ENCODE measurements at places on chromosomes 6 and 20. TPM values are rescaled to one million over a fixed set of nuclear protein-coding genes. Genes with fewer than 3 reads are reported as not detected.

The TCP11 gene
- total RNA-seq: not detected

GRCh38 chr6:34806738-34807453 lies 15.0 kb downstream of the BLTP3A start:
- no peaks in the 10 kb centered on the region for H3K36me3 ChIP-seq
- no peak overlapping the region for H3K27ac ChIP-seq
- H3K4me1 ChIP-seq: no peaks in the 10 kb centered on the region
- DNase-seq: no peak
- H3K4me3 ChIP-seq: no peak overlapping the region

The PTPRT gene
- total RNA-seq: 2.0 TPM

GRCh38 chr20:57802765-57803507 lies 93.1 kb upstream of the PMEPA1 start:
- DNase-seq: no peak
- H3K27me3 ChIP-seq: no peaks in the 10 kb centered on the region
- no peaks in the 10 kb centered on the region for H3K36me3 ChIP-seq

DNA sequence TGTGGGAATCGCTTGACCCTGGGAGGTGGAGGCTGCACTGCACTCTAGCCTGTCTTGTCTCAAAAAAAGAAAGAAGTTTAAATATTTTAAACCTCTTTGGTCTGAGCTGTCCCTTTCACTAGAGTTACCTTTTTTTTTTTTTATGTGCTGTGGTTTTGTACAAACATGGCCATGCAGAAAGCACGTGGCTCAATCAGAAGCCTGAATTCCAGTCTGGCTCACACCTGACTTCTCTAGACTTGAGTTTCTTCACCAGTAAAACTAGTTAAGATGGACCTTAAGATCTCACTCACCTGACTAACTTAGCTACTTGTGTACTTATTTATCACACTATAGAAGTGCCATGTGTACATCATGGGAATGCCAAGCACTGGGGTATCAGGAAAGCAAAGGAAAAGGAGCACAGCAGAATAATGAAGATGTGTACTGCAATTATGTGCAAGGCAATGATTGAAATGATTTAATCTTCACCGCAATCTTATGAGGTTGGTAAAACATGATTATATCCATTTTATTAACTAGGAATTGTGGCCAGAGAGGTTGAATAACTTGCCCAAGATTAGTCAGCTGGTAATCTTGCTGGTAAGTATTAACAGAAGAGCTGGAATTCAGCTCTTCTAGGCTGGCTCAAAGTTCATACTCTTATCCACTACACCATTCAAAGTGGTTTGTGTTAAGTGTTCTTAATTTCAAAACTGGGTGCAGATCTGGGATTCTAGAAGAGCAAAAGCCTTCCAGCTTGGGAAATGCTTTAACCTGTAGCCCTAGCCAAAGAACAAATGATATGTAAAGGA lies 10.7 kb downstream of the HMGN3 start:
- no peaks in the 10 kb centered on the region for H3K36me3 ChIP-seq
- H3K4me1 ChIP-seq: no peaks in the 10 kb centered on the region
- no peak for DNase-seq
- H3K4me3 ChIP-seq: no peak overlapping the region
- H3K27me3 ChIP-seq: no peaks in the 10 kb centered on the region
- H3K27ac ChIP-seq: no peak overlapping the region

The MYO6 gene
- 23.6 TPM for total RNA-seq

The NSFL1C gene
- total RNA-seq: 65.4 TPM

The LY6G6C gene
- not detected for total RNA-seq

The SLC22A7 gene
- total RNA-seq: not detected

The PSMF1 gene
- 134 TPM for total RNA-seq

The ZBTB46 gene
- 50.4 TPM for total RNA-seq

The ADGRF4 gene
- not detected for total RNA-seq

DNA sequence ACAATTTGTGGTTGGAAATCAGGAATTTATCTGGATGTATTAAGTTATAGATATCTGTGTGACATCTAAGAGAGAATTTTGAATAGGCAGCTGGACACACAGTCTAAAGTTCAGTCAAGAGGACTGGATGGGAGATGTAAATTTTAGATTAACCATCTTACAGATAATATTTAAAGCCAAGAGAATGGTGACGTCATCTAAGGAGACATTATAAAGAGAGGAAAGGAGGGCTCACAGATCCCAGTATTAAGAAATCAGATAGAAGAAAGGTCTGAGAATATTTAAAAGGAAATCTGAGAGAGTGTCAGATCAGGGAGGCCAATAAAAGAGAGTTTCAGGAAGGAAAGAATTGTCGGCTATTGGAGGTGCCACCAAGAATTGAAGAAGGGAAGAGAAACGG lies 9.4 kb downstream of the COL19A1 start:
- H3K36me3 ChIP-seq: no peaks in the 10 kb centered on the region
- no peak overlapping the region for H3K27ac ChIP-seq
- H3K27me3 ChIP-seq: no peaks in the 10 kb centered on the region
- H3K4me3 ChIP-seq: no peak overlapping the region
- no peak for DNase-seq

DNA sequence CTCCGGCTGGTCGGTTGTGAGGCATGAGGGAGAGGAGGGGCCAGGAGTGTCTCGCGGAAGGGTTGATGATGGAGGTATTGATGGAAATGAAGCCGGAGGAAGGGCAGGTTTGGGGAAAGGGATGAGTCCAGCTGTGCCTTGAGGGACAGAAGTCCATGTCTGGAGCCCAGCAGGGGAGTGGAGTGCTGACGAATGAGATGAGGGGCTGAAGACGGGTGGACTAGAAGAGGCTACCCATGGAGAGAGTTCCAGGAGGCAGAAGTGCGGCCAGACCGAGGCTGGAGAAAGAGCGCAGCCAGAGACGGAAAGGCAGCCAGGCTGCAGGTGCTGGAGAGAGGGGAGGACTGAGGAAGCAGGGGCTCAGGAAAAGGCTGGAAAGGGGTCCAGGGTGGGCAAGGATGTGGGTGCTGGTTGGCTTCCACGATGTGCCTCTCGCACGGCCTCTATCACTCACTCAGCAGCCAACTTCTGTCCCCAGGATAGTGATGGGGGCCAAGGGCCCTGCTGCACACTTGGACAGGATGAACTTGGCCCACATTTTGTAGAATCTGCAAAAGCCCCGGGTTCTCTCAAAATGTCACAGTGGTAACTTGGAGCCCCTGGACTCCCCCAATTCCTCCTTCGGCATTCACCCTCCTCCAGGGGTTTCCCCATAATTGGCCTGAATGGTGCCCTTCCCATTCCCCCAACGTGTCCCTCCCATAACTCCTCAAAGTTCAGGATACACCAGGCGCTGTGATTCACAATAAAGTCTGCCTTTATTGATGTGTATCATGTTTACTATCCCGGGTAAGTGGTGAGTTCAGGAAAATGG lies 627 bp upstream of the EIF6 start:
- peaks cover 5% of the 10 kb centered on the region for H3K36me3 ChIP-seq
- no peaks in the 10 kb centered on the region for H3K27me3 ChIP-seq

DNA sequence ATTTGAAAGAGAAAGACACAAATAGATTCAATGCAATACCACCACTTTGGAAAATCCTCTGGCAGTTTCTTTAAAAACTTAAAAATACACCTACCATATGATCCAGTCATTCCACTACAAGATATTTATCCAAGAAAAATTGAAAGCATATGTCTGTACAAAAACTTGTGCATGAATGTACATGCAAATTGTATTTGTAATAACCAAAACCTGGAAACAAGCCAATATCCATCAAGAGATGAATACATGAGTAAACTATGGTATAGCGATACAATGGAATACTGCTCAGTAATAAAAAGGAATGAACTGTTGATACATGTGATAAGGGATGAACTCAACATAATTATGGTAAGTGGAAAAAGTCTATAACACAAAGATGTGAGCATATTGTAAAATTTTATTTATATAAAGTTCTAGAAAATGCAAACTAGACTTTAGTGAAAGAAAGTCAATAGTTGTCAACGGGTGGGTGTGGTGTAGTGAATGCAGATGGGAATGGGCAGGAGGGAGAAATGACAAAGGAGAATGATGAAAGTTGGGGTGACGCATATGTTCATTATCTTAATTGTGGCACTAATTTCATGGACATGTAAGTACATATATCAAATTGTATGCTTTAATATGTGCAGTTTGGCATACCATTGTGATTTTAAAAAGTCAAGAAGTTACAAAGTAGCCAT lies 347.5 kb downstream of the SAMD5 start:
- no peaks in the 10 kb centered on the region for H3K36me3 ChIP-seq
- no peak overlapping the region for H3K27ac ChIP-seq
- no peak for DNase-seq

The ARFGEF3 gene
- 1.8 TPM for total RNA-seq

- H3K27ac ChIP-seq: no peak overlapping the region
- no peaks in the 10 kb centered on the region for H3K27me3 ChIP-seq
- H3K4me1 ChIP-seq: peaks cover 12% of the 10 kb centered on the region
- no peak for DNase-seq
- H3K4me3 ChIP-seq: no peak overlapping the region
These were observed 283.1 kb downstream of the UTRN start for GRCh38 chr6:144568241-144568640.

DNA sequence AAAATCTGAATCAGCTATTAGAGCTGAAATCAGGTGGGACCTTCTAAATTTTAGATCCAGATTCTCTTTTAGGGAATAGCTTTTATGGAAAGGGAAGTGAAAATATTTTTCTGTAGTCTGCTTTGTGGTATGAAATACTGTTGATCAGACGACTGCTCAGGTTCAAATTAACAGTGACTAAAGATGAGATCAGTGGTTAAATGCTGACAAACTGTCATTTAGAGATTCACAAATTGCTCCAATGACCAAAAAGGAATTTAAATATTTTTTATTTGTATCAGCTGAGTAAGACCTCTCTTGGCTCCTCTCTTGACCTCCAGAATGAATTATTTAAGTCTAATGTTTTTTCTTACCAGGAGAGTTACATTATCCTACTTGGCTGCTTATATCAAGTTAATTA lies 77.3 kb downstream of the KCNQ5 start:
- H3K27me3 ChIP-seq: no peaks in the 10 kb centered on the region
- DNase-seq: no peak
- no peak overlapping the region for H3K4me3 ChIP-seq
- no peak overlapping the region for H3K27ac ChIP-seq
- no peaks in the 10 kb centered on the region for H3K36me3 ChIP-seq

The TNXB gene
- 84.2 TPM for total RNA-seq

The KIF6 gene
- 0.75 TPM for total RNA-seq

- no peaks in the 10 kb centered on the region for H3K36me3 ChIP-seq
- no peak overlapping the region for H3K4me3 ChIP-seq
- peaks cover 1% of the 10 kb centered on the region for H3K27me3 ChIP-seq
- H3K4me1 ChIP-seq: no peaks in the 10 kb centered on the region
- DNase-seq: no peak
- no peak overlapping the region for H3K27ac ChIP-seq
These were observed 49.2 kb downstream of the IL20RA start for GRCh38 chr6:136995521-136995920.

The EEF1A1 gene
- 7,486 TPM for total RNA-seq

- peak overlapping the region; percentile 87 for H3K27ac ChIP-seq
- H3K27me3 ChIP-seq: no peaks in the 10 kb centered on the region
- no peaks in the 10 kb centered on the region for H3K36me3 ChIP-seq
- peak; percentile 87 for DNase-seq
- H3K4me3 ChIP-seq: no peak overlapping the region
These were observed 45.1 kb downstream of the NOL4L start for GRCh38 chr20:32539817-32540675.

DNA sequence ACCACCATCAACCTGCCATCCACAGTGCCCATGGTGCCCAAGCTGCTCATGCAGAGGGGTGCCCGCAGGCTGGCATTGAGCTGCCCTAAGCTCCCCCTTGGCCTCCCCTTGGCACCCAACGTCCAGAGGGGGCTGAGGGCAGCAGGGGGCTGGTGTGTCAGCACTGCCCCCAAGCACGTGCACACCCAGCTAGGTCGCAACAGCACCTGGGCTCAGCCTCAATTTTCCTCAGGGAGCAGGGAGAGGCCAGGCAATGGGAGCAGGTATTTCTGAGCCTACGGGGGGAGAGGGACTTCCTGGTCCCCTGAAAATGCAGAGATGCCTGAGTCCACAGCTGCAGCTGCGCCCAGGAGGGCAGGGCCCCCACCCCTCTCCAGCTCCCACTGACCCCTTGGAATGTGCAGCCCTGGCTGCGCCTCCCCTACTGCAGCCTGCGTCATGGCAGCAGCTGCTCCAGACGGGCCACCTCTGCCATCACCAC lies 204.2 kb downstream of the ANKRD60 start:
- no peaks in the 10 kb centered on the region for H3K4me1 ChIP-seq
- peak; percentile 64 for DNase-seq
- H3K27me3 ChIP-seq: peaks cover 7% of the 10 kb centered on the region

The SPATA25 gene
- 2.2 TPM for total RNA-seq

DNA sequence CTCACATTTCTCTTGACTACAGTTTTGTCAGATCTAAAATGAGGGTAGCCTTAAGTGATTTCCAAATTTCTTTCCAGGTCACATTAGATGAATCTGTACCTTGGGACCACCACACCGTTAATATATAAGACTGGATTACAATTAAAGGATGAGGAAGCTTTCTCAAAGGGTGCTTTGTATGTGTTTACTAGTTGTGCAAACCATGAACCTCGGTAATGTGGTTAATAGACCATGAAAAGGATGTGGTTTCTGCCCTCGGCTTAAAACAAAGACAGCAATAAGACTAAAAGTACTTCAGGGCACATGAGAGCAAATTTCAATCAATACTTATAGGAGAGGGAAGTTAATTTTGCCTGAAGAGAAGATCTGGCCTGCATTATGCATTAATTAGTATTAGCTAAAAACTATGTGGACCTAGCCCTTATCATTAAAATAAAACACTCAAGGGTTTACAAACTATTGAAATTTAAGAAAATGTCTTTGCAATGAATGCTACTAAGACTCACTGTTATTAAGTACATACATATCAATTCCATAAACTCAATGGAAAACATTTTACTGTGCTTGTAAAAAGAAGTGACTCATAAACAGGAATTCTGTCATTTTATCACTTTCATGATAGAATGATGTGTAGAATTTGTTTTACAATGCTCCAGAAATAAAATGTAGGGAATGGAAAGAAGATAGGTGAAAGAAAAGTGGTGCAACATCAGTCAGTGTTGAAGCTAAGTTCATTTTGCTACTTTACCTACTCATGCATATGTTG lies 936 bp upstream of the TMX4 start:
- peaks cover 56% of the 10 kb centered on the region for H3K4me1 ChIP-seq
- no peak for DNase-seq
- no peaks in the 10 kb centered on the region for H3K36me3 ChIP-seq
- H3K27ac ChIP-seq: peak overlapping the region; percentile 99
- H3K4me3 ChIP-seq: peak overlapping the region; percentile 66
- no peaks in the 10 kb centered on the region for H3K27me3 ChIP-seq

- H3K4me1 ChIP-seq: no peaks in the 10 kb centered on the region
- H3K27me3 ChIP-seq: peaks cover 14% of the 10 kb centered on the region
- DNase-seq: peak; percentile 79
- no peak overlapping the region for H3K27ac ChIP-seq
- H3K36me3 ChIP-seq: no peaks in the 10 kb centered on the region
These were observed 69.0 kb downstream of the MOCS1 start for GRCh38 chr6:39865011-39865888.
